ENCODE measurements at places on chromosomes 3 and 15.
A peak's percentile ranks its signal among the peaks of the same experiment; 100 is the strongest.

DNA sequence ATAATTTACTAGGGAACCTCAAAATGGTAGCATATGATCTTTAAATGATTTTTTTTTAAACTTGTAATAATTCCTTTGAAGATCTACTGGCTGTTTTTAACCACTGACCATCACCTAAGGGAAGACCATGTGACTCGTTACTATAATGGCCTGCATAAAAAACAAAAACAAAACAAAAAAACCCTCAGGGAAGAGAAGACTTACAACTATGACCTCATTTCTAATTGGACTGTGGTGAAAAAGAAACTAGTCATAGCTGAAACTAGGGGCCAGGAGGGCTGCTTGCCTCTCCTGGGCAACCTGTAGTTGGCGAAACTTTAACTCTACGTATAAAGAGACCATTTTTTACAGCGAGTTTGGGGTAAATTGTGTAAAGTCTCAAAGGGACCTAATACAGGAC, 23.0 kb downstream of the PAQR9 start:
- no peak for DNase-seq

- peak; percentile 23 for DNase-seq
These were observed at the start of gene GADL1 for GRCh38 chr3:30894521-30895251. Gene GADL1 (minus strand): TSS chr3:30894661. CDS start chr3:30894614, 47 bp downstream.

GRCh38 chr15:55789066-55789660, 46.2 kb upstream of the PRTG start:
- DNase-seq = peak; percentile 76

DNA sequence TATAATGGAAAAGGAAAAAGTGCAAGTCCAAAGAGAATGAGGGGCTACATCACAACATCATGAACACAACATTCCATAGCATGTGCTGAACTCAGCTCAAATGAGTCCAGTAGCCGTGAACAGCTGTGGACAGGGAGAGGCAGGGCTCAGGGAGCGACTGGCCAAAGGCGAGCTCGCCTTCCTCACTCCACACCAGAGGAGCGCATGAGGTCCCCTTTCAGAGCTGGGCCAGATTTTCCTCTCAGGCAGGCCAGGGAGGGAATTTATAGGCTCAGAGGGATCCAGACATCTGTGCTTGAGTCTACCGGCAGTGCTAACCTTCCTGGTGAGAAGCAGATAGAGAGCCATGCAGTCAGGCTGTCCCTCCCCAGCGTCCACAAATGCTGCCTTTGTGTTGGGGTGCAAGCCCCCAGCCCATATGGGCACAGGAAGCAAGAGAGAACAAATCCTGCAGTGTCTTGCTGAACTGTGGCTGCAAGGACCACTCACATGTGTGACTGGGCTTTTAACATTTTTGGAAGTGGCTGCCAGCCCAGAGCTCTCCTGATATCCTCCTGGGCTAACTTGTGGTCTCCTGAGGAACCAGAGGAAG, 32.5 kb downstream of the ARHGEF3 start:
- DNase-seq = no peak

DNA sequence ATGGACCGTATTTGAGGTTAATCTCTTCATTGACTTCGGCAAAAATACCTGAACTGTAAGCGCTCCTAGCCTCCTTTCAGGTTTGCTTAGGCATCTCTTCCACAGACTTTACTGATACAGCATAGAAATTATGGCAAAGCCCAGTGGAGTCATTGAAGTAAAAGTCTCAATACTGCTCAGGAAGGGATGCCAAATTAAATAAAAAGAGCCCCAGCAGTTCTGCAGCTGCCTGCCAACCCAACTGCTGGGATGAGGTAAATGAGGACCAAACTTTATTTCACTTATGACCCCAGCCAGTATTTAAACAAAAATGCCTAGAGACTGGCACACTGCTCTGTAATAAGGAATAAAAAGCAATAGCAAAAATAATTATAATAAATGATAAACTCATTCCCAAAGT, 65.4 kb downstream of the IQCH start:
- no peak for DNase-seq

- DNase-seq = peak; percentile 66
These were observed 78.2 kb downstream of the FAIM start for GRCh38 chr3:138686771-138687221.

DNA sequence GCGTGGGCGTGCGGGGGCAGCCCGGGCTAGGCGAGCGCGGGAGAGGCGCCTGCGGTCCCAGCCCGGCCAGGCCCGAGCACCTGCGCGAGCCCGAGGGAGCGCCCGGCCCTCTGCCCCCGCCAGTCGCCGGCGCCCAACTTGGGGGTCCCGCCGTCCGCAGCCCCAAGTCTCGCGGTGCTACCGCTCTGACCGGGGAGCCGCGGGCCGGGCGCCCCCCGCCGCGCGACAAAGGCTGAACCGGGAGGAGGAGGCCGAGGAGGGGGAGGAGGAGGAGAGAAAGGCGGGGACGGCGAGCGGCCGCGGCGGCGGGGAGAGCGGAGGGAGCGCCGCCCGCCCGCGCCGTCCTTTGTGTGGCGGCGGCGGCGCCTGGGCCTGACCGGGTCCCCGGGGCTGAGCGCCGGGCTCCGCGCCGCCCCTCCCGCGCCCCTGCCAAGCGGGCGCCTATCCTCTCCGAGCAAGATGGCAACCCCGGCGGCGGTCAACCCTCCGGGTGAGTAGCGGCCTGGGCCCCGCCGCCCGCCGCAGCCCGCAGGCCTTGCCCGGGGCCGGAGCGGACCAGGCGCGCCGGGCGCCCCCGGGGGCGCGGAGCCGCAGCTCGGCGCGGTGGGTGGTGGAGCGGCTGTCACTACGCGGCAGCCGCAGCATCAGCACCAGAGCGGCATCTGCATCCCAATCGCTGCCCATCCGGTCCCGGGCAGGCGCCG, at the start of gene ARNT2:
Gene ARNT2 (plus strand): TSS at position 326 of the 704 bp plus-strand sequence. CDS start 134 bp downstream, at position 460.
- peak; percentile 4 for DNase-seq

DNA sequence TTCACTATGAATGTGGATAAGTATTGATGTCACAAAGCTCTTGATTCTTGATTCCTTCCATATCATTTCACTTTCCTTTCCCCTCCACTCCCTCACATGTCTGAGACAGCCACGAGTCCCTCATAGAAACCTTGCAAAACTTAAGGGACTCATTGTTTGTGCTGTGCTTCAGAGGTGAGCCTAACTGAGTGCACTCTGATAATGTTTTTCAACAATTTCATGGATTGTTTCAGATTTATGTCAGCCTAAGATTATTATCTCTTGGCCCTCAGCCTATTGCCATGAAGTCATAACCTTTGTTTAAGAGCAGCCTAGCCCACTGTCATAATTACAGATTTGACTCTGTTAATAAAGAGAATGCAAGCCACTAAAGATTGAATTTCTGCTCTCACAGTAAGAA, 363.6 kb downstream of the MECOM start:
- DNase-seq = no peak

DNA sequence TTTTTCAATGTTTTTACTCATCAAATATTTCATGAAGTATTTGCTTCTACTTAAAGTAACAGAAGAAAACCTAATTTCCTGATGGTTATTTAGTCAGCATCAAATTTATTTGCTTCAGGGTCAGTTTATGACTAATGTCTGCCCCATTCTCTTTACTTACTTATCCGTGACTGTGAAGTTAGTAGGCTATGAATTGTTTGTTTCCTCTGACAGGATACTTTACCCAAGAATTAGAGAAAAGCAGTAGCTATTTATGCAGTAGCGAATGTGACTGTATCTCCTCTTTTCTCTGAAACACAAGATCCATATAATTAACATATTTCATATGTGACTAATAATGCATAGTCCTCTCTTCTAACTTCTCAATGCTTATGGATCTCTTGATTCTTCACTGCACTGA, 329.9 kb upstream of the ROBO1 start:
- DNase-seq = no peak

GRCh38 chr3:150936693-150937092, 31.5 kb upstream of the MINDY4B start:
- DNase-seq = no peak

DNA sequence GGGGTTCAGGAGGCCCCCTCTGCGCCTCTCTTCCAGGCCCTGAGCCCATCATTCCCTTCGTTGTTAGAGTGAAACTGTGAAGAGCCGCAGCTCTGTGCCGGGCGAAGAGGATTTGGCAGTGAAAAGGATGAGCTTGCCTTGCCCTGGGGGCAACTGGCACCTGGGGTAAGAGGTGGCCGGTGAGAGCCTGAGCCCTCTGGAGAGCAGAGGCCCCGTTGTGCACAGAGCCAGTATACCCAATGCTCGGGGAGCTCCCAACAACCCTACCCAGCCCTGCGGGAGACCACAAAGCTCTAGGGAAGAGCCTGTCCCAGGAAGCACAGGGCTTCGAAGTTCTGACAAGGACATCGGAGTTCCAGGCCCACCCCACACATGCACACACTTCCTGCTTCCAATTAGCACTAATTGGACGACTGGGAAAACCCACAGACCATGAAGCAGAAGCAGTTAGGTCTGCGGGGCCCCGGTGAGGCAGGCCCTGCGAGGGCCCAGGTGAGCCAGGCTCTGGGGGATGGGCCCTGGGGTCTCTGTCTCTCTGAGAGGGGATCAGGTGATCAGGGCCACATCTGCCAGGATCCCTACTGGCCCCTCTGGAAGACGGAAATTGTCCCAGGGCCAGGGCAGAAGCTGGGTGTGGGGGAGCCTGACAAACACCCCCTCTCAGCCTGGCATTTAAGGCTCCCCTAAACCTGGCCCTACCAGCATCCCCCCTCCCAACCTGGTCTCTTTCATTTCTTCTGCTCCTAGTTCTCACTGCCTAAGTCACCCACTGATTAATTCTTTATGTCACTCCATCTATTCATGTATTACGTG, 27.9 kb upstream of the SFMBT1 start:
- DNase-seq = no peak

GRCh38 chr15:40238532-40239403, at the start of gene PAK6:
Gene PAK6 (plus strand): TSS chr15:40239063. CDS start chr15:40264786, 25,723 bp downstream.
- peak; percentile 28 for DNase-seq

DNA sequence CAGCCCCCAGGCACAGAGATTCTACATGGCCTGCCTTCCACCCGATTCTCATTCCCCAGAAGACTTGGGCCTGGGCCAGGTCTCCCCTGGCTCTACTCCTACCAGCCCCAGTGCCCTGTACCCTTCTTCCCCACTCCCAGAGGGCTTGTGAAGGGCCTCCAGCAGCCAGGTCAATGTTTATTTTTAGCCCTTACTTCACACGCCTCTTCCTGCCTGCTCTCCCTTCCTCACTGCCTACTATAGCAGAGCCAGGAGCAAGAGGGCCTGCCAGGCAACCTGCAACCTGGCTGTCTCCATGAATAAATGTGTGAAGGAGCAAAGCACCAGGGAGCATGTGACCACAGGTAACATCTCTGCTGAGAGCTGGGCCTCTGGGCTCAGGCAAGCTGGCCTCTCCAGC, 26.4 kb upstream of the APEH start:
- no peak for DNase-seq

GRCh38 chr3:138271189-138271794, 58.4 kb downstream of the NME9 start:
- DNase-seq = peak; percentile 3

GRCh38 chr3:134002306-134002705, 27.4 kb downstream of the SLCO2A1 start:
- DNase-seq = no peak

DNA sequence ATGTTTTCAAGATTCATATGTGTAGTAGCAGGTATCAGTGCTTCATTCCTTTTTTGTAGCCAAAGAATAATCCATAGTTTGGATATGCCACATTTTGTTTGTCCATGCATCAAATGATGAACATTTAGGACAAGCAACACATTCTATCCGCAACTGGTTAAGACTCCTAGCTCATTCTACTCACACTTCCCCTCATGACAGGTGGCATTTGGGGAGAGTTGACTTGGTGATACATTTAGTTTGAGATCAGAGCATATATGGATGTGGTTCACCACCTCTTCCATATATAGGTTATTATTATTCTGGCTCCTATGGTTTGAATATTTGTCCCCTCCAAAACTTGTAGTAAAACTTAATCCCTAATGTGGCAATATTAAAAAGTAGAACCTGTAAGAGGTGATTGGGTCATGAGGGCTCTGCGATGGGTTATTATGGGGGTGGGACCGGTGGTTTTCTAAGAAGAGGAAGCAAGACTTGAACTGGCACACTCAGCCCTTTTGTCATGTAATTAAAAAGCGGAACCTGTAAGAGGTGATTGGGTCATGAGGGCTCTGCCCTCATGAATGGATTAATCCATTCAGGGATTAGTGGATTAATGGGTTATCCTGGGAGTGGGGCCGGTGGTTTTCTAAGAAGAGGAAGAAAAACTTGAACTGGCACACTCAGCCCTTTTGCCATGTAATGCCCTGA, 75.3 kb upstream of the HRH1 start:
- no peak for DNase-seq

DNA sequence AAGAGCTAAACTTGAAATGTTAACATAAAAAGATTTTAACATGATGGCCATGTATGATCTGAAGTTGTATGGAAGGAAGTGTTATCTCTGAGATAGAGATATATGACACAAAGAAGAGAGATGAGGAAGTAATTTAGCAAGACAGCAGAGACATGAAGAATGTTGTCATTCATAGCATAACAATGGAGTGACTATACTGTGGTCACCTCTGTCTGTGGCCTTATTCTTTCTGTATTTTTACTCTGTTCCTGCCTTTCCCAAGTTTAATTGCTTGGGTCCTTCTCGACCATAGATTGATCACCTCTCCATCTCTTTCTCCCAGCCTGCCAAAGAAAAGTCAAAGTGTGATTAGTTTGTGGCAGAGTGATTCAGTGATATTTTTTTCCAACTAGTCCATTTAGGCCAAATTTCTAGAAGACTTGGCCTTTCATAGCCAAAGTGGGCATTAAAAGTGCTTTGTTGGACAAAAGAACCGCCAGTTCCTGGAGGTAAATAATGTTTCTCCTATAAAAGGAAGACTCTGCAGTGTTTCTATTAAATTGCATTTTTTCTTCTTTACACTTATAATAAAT, 711.9 kb downstream of the CADM2 start:
- no peak for DNase-seq

GRCh38 chr3:157442729-157443128, 6.1 kb downstream of the PTX3 start:
- no peak for DNase-seq

Data from activated CD4-positive, alpha-beta T cell treated with anti-CD3 and anti-CD28 coated beads, Interleukin-2, Interleukin-6, amounts not matched to agents 100 ng/mL and 50 ng/mL, durations not matched to agents 16 hours and 8 hours (primary cell).